Omental fat pad (tissue), 4 donors: ENCODE measurements at places on chromosomes 2 and 18.

DNA sequence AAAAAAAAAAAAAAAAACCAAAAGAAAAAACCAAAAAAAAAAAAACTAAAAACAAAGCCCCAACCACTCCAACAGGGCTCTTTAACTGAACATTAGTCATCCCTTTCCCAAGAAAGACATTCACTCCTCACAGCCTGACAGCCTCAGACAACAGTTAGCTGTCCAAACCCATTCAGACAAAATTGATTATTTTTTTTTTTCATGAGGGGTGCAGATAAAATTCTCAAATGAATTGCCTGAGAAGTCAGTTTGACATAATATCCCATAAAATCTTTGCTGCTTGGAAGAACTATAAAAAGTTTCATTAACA is 206.1 kb upstream of the REV1 start:
- DNase-seq: no peak

DNA sequence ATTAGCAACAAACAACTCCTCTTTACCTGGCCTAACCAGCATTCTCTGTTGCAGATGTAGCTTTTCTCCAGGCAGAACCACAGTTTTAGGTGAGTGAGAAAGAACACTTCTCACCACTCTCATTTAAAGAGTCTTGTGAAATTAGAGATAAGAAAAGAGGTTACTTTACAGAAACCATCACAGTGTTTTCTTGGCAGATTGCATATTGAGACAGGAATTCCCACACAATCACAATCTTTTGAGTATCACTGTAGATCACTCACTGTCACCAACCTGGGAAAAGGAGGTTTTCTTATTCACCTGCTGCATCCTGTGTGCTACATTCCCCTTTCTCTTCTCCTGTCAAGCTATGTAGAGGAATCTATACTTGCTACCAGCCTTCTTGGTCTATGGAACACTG is 574.6 kb downstream of the SLC4A3 start:
- no peak for DNase-seq

- DNase-seq: no peak
Observed at GRCh38 chr2:241964133-241964532, 94.6 kb downstream of the RTP5 start.

DNA sequence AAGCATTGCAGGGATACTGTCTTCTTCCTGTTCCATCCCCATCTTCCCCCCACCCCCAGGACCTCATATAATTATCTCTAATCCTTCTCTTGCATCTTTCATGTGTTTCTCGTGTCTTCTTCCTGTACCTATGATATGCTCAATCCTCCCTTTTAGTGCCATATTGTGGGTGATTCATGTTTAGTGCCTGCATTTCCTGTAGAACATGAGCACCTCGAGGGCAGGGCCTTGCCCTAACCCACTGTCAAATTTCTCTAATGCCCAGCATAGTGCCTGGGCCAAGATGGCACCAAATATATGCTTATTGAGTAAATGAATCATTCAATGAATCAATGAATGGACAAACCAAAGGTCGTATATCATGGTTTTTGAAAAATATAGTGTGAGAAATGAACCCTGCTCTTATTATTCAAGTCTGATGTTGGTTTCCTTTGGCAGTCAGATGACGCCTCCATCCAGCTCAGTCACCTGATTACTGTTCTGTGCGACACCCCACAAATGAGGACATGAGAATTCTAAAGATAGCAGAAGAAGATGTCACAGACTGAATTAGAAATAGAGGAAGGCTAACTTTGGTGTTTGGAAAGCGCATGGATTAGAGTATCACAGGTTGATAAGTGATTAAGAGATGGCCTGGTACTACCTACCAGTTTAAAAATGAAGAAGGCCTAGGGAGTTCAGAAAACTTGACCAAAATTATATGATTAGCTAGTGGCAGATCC is 278.4 kb downstream of the PRKCE start:
- DNase-seq: no peak

DNA sequence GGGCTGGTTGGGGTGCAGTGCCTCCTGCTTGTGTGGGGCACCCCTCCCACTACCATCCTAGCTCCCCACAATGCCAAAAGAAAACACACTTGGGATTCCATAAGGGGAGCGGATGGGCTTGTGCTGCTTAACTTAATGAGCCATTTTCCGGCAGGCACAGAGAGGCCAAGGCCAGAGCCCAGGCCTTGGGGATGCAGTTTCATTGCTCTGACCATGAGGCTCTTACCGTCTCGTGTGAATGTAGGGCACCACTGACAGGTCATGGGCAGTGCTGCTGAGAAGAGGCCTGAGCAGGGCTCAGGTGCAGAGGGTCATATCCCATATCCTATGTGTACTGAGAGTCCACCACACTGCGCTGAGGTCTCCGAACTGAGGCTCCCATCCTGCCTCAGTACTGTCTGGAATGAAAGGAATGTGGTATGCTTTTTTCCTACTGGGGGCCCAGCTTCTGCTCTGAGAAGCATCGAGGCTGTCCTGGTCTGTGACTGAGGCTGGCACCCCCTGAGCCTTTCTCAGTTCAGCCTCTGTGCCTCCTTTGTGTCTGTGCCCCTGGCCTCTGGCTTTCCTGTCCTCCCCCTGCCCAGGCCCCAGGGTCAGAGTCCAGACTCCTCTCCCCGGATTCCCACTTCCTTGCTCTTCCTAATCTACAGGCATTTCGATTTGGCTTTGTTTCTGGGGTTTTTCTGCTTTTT is 45.2 kb upstream of the MAPRE3 start:
- no peak for DNase-seq

DNA sequence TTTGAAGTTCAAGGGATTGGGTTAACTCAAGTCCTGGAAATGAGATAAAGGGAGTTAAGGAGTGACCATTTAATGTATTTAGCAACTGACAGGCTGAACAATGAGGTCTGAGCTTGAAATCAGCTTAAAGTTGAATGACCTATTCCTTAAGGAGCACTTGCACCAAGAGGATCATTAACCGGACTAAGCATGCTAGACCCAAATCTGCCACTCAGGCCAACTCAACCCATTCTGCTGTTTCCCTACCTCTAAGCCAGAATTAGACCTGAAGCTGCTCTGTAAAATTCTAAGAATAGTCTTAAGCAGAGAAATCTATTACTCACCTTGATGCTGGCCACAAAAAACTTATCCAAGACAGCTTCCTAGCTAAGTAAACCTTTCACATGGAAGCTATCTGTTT is 59.8 kb downstream of the SPRED2 start:
- DNase-seq: no peak

DNA sequence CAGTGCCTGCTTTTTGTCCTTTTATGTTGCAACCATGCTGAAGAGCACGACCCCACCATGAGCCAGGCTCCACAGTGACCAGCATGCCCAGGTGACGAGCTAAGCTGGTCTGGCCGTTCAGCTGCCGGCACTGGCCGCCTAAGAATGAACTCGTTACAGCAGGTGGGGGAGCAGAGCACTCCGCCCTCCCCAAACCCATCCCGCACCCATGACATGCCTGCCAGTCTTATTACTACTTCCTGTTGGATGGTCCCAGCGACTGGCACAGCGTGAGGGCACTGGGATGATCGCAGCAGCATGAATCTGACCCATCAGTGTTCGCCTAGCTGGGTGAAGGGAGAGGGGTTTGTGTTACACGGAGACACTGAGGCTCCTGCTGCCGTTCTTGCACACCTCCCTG is 11.5 kb downstream of the DIPK1C start:
- no peak for DNase-seq

- no peak for DNase-seq
Observed at GRCh38 chr2:203720915-203721672, 14.7 kb downstream of the CD28 start.

- DNase-seq: no peak
Observed at GRCh38 chr18:64713284-64713683, 564.4 kb upstream of the LINC00305 start.

DNA sequence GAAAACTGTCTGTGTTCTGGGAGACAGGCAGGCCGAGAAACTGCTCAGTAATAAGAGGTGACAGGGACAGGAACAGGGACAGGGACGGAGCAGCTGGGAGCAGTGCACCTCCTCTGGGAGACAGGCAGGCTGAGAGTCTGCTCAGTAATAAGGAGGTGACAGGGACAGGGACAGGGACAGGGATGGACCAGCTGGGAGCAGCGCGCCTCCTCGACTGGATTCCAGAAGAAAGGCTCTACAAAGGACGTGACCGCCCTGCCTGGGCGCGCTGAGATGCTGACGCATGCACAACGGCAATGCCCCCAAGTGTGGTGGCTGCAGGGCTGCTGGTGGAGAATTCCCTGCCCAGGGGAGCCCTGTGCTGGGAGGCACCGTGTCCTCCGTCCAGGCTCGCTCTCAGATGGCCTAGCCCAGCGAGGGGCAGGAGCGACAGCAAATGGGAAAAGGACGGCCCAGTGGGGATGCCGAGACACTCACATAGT is 44.2 kb upstream of the PXDN start:
- DNase-seq: no peak
